ENCODE measurements at places on chromosomes 3 and 15.
A peak's percentile ranks its signal among the peaks of the same experiment; 100 is the strongest.

- DNase-seq = no peak
These were observed 14.3 kb downstream of the ANP32A start for GRCh38 chr15:68806220-68807060.

- no peak for DNase-seq
These were observed 32.9 kb downstream of the NXPE3 start for GRCh38 chr3:101811875-101812274.

- DNase-seq = no peak
These were observed 198.9 kb upstream of the CTDSPL start for GRCh38 chr3:37662785-37663184.

DNA sequence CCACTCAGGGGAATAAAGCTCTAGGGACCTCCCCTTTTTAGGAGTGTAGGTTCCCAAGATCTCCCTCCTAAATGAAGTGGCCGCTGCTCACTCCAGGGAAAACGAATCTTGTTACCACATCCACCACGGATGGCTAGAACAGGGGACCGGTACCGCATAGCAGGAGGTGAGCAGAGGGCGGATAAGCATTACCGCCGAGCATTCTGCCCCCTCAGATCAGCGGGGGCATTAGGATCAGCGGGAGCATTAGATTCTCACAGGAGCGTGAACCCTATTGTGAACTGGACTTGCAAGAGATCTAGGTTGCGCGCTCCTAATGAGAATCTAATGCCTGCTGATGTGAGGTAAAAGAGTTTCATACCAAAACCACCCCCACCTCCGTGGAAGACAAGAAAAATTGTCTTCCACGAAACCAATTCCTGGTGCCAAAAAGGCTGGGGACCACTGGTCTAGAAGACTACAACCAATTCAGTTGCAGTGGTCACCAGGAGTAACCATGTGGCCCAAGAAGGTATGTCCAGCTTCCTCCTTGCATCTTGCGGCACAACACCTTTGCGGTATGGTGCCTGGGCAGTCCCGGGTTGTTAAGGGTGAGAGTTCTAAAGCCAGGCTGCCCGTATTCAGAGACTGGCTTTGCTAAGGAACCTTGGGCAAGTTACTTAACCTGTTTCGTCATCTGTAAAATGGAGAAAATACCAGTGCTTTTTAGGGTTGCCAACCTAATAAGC is 1.1 kb upstream of the SS18L2 start:
- no peak for DNase-seq

DNA sequence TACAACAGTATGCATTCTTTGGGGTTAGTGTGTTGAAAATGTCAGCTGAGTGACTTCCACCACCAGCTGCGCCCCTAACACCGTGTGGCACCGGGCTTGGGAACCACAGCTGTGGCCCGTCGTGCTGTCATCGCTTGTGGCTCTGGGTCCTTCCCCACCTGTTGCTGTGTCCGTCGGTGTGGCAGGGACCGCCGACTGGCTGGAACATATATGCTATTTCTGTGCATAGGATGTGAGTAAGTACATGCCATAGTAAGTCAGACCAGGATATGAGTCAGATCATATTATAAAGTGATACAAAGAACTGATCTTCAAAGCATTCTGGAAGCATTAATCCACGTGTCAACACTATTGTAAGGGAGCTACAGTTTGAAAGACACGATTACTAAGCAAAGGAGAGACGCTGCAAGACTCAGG is 31.9 kb downstream of the EHD4 start:
- DNase-seq = peak; percentile 90

- DNase-seq = peak; percentile 37
These were observed 8.8 kb upstream of the NPHP3 start for GRCh38 chr3:132730891-132731580.

Data from astrocyte (in vitro differentiated cells and primary cell).